ENCODE measurements at places on chromosomes 1 and 21.

DNA sequence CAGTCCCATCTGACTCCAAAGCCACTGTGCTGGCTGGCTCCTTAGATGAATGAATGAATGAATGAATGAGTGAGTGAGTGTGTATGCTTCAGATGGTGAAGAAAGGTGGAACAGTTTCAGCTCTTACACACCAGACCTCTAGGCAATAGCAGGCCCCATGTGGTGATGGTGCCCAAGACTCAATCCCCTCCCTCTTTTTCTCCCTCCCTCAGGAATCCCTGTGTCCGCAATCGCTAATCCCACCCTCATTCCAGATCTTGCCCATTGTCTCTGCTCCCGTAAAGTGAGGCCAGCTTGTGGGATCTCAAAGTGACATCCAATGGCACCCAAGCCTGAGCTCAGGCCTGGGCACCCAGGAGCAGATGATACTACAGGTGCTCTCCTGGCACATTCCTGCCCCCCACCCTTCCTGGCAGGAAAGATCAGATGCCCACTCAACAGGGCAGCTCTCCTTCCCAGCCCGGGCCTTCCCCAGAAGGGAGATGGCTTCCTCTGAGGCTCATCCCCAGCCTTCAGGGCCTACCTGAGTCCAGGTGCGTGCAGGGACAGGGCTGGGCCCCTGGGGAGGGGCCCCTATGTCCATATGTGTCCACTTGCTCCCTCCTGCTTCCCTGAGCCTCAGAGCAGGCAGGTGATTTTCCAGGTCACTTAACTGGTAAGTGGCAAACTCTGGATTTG lies 106.4 kb downstream of the HMGB4 start:
- DNase-seq = no peak

- no peak for DNase-seq
Observed at GRCh38 chr1:187157115-187157514, 328.4 kb downstream of the PLA2G4A start.

- peak; percentile 48 for DNase-seq
Observed at GRCh38 chr1:47262787-47263413, 30.9 kb upstream of the TAL1 start.

- DNase-seq = no peak
Observed at GRCh38 chr1:79657951-79658658, 651.6 kb upstream of the ADGRL4 start.

GRCh38 chr1:81186261-81186660 lies 614.5 kb upstream of the ADGRL2 start:
- DNase-seq = no peak

DNA sequence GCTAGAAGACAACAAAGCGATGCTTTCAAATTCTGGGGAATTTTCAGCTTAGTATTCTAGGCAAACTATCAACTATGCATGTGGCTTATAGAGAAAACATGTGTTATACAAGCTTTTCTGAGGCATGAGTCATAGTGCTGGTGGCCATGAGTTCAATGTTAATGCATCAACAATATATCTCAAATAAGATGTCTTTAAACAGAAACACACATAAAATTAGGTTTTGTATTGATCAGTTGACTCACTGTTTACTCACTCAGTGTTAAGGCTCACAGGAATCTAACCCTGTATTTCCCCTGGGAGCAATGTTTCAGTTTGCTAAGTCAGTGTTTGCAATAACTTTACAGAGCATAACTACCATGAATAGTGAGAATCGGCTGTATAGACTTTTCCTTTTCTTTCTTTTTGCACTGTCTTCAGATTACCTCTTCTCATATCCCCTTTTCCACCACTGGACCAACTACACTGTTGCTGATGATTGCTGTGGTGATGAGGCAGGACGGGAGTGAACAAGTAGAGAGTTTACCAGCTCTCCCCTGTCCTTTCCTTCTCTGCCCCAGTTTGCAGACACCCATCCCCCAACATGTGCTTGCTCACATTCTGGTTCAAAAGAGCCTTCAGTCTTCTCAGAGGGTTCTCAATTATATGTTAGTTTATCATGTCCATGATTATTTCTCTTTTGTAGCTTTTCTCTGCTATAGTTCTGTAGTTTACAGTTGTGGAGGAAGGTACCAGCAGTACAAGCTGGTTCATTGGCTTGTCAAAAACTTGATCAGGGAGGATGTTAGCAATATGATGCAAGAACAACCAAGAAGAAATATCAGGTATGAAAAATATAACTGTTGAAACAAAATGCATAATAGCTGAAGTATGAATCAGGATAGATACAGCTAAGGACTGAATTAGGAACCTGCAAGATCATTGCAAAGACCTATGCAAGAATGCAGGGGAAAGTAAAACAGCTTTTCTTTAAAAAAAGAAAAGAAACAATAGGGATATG lies 23.9 kb downstream of the CD2 start:
- DNase-seq = no peak

- DNase-seq = peak; percentile 30
Observed at GRCh38 chr1:46248122-46248920, 758 bp downstream of the RAD54L start.

DNA sequence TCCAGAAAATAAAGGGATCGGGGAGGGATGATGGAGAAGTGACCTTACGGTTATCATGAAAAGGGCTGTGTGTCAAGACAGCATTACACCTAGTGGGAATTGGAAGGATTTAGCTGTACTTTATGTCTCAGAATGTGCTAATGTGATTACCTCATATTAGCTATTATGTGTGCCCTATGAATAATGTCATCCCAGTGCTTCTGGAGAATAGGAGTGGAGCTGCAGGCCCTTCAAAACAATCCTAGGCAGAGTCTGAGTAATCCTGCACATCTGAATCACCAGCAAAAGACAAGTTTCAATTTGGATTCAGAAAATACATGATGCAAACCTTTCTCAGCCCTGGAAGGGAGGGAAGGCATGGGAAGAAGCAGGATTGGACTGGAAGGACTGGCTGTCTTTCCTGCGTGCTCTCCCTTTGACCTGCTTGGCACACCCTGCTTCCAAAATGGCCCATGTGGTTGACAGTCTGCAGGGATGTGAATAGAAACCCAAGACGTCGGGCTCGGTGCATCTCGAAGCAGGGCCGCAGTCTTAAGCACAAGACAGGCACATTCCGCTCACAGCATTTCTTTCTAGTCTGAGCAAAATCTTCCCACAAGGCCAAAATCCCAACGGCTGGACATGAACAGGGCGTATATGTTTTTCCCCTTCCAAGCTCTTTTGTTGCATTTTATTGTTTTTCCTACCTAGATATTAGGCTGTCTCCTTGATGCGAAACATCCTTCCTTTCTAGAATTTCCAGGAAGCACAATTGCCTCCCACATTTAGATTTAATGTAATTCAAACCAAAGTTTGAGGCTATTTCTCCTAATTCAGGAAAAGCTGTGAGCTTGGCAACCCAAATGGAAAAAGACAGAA lies 54.3 kb upstream of the TARBP1 start:
- no peak for DNase-seq

- no peak for DNase-seq
Observed at GRCh38 chr1:13754510-13755103, 54.6 kb downstream of the PRDM2 start.

Measured in A549 (cell line).